ENCODE measurements at places on chromosomes 2 and 18.

- DNase-seq, result no peak
Measured at GRCh38 chr2:221676566-221677172, 104.6 kb upstream of the EPHA4 start.

DNA sequence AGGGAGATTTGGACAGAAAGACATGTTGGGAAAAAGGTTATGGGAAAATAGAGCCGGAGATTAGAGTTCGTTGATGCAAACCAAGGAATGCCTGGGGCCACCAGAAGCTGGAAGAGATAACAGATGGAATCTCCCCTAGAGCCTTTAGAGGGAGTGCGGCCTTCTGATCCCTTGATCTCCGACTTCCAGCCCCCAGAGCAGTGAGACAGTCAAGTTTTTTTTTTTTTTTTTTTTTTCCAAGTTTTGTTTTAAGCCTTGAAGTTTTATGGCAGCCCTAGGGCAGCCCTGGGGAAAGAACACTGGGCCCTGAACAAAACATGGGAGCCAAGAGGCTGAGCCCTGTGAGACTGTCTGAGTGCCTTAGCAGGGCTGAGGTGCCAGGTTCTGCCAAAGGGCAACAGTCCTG lies 6.5 kb downstream of the DGKD start:
- DNase-seq, result no peak

- no peak for DNase-seq
Measured at GRCh38 chr2:129585760-129586159, 393.7 kb upstream of the RAB6C start.

GRCh38 chr2:62119311-62119974 lies 76.5 kb upstream of the B3GNT2 start:
- DNase-seq, result no peak

Data from endothelial cell (in vitro differentiated cells).